ENCODE measurements at places on chromosomes 5 and 9.

- DNase-seq, result no peak
These were observed 188.6 kb downstream of the NR3C1 start for GRCh38 chr5:143214890-143215289.

DNA sequence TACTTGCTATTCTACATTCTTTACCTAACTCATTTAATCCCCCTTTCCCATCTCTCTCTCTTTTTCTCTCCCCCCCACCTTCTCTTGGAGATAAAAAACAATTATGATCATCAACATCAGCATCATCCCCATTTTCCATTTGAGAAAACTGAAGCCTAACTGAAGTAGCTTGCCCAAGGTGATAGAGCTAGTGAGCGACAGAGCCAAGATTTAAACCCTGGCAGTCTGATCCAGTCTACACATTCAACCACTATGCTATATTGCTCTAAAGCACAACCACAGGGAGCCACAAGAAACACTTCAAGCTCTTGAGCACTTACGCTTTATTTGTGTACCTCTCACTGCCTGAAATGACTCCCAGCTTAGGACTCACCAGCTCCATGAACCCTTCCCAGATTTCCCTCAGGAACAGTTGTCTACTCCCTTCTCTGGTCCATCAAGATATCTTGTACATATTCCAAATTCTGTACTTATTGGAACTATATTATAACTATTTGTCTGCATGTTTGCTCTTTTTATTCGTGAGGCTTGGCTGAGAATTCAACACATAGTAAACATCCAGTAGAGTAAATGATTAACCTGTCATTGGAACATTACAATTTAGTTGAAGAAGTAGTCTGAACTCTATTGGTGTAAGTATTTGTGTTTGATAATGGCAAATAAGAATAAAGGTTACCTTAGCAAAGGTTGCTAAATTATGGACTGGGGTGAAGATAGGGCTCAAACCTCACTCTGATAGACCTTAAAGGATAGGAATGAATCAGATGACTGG, 164.8 kb downstream of the EFNA5 start:
- DNase-seq, result no peak

- no peak for DNase-seq
These were observed 60.3 kb upstream of the PARP8 start for GRCh38 chr5:50606179-50606578.

DNA sequence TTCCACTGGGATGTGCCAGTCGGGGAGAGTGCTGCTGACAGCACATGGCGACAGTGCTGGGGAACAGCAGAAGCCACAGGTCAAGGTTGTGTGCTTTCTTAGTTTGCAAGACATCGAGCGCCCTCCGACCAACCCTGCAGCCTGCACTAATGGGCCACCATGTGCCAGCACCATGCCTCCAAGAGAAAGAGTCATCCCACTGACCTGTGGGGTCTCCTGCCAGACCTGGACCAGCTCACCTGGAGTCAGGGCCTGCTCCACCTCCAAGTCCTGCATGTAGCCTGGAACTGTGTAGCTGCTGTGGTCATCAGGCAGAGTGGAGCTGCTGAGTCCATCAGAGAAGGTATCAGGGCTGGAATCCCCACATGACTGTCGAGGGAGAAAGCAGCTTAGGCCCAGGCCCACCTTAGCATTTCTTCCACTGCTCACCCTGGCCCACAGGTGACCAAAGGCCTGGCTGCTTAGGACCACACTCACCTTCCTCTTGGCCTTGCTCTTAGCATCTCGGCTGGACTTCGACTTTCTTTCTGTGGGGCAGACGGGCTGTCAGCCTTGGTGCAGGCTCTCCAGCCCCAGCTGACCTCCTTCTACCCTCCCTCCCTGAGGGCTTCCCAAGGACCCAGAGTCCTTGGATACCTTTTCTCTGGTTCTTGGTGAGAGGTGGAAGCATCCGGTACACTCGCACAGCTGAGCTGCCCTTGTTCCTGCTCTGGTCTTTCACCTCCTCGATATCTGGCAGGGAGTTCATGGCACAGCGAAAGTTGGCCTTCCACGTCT, 4.1 kb downstream of the IRF1 start:
- DNase-seq, result no peak

- no peak for DNase-seq
These were observed 108.2 kb upstream of the SPATA31D4 start for GRCh38 chr9:81819859-81820546.

DNA sequence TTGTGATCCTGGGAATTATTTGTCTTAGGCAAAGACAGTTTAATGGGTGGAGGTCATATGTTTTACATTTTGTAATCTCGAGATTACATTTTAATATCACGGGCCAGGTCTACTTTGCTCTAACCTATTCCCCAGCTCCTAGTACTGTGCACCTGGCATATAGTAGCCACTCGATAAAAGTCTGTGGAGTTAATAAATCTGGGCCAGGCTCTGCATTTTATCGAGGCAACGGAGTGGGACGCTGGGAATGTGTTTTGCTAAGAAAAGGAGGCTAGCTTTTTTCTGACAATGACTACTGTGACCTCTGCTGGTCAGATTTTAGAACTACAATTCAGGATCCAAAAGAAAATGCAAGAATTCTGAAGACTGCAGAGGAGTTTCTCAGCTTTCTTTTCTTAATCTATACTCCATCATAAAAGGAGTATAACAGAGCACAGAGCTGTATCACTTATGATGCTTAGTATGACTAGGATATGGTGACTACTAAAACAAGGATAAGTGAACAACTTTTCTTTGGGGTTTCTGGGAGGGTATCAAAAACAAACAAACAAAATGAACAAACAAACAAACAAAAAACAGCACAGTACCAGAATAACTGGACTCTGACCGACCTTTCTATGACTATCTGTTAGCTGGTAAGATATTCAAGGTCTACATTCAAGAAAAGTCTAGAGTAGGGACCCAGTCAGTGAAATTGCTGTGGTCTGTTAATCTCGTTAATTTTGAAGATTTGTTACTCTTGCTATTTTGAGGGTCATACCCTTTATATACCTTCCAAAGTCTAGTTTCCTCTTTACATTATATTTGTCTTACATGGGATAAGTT, 46.1 kb upstream of the CER1 start:
- DNase-seq, result no peak

- no peak for DNase-seq
These were observed 427.8 kb downstream of the KDM4C start for GRCh38 chr9:7185612-7186011.

- DNase-seq, result no peak
These were observed 28.5 kb upstream of the ANXA6 start for GRCh38 chr5:151186052-151186451.

DNA sequence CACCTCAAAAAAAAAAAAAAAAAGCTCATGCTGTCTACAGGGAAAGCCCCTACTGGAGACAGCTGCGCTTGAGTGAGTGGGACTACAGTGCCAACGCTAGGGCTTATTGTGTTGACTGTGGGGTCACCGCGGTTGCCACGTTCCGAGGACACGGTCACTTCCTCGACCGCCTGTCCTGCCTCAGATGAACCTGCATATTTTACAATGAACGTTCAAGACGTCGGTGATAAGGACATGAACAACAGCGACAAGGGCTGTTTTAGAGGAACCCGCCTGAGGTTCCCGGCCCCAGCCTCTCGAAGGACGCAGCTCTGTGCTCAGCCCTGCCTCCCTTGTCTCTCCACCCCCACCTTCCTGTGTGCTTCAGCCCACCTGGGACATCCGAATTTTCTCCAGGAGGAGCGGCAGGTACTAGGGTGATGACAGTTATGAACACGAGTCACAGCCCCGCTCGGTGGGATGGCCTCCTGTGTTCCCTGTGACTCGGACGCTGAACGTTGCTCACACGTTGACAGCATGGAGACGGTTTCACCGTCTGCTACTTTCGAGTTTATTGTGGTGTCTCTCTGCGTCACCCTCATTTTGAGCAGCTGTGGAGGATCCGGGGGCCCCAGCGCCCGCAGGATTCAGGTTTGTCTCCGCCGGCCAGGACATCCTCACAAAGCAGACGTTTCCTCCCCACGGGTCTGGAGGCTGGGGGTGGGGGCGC, 11.3 kb upstream of the DIPK1B start:
- DNase-seq, result peak; percentile 35
